ENCODE measurements at places on chromosomes 2 and 18.

GRCh38 chr2:126656431-126657147, 631 bp downstream of the GYPC start:
- peak; percentile 65 for DNase-seq

GRCh38 chr2:58067001-58067400, 20.4 kb downstream of the VRK2 start:
- DNase-seq = no peak

DNA sequence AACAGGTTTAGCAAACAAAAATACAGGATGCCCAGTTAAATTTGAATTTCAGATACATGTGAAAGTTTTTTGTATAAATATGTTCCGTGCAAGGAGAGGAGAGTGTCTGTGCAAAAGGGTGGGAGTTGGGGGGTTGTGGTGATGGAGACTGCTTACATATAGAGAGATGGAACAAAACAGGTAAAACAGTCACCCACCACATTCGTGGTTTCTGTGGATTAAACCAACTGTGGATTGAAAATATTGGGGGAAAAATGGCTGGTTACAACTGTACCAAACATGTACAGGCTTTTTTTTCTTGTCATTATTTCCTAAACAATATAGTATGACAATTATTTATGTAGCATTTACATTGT, 245.7 kb downstream of the TNS1 start:
- DNase-seq = no peak

- no peak for DNase-seq
Observed at GRCh38 chr2:241953324-241953928, 83.9 kb downstream of the RTP5 start.

GRCh38 chr2:12340164-12340563, 376.6 kb upstream of the TRIB2 start:
- no peak for DNase-seq

DNA sequence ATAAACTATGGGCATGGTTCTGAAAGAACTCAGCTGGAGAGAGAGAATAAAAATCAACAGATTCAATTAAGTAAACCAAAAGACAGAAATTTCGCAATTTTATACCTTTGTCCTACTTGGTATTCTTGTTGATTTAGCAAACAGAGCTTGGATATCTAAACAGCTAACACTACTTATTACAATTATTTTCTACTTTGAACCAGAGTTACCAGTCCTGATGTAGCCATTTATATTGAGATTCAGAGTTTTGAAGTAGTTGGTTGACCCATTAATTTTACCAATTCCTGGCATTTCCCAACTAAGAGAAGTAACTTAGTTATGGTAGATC, 48.9 kb downstream of the ASXL2 start:
- no peak for DNase-seq

DNA sequence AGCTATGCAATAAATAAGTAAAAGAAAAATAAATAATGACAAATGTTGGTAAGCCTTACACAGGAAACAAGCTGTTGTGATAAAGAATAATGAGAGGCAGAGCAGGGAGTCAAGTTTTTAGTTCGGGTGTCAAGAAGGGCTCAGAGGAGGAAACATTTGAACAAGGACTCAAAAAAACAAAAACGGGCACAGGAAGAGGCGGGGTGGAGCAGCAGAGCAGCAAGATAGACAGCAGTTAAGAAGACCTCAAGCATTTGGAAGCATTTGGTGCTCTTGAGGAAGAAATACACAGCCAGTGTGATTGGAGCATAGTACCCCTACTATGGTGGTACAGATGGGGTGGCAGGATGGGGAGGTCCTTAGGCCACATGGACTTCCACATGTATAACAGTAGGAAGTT, 2.8 kb downstream of the TMEM169 start:
- no peak for DNase-seq

- DNase-seq = no peak
Observed at GRCh38 chr18:54742659-54743604, 85.3 kb upstream of the RAB27B start.

DNA sequence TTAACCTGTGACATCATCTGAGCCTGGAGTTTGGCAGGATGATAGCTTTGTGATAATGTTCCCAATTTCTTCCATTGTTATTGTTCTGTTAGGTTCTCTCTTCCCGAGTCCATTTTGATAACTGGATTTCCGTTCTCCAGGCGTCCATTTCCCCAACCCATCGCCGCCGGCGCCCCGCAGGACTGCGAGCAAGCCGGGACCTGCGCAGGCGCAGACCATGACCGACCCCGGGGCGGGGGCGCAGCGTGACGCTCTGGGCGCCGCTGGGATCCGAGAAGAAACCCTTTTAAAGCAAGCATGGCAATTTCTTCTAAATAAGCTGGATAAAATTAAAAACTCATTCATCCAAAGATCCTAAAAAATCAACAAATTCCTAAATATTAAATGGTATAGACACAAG, at the start of gene SLC25A52:
Gene SLC25A52 (minus strand): TSS at position 186 of the 400 bp plus-strand sequence. CDS start 219 bp downstream, outside the sequence.
- no peak for DNase-seq

- no peak for DNase-seq
Observed at GRCh38 chr2:54520687-54521086, 64.6 kb downstream of the SPTBN1 start.

DNA sequence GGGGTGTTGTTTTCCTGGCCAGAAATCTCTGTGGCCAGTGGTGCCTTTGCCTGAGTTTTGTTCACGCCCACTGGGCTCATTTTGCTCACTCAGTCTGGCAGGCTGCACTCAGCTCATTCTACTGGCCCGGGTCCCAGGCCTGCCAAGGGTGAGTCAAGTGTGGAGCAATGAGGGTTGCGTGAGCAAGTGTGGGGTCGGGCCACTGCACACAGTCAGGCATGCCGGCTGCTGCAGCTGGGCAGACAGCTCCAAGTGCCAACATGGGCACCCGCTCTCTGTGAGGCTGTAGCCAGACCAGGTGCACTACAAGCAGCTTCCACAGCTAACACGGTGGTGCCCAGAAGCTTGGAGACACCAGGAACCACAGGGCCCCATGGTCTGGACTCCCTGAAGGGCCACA, 801.1 kb upstream of the RAB6C start:
- no peak for DNase-seq

- no peak for DNase-seq
Observed at GRCh38 chr2:160649698-160650097, 156.1 kb upstream of the RBMS1 start.

- no peak for DNase-seq
Observed at GRCh38 chr2:11540148-11540995, 6.5 kb downstream of the GREB1 start.

DNA sequence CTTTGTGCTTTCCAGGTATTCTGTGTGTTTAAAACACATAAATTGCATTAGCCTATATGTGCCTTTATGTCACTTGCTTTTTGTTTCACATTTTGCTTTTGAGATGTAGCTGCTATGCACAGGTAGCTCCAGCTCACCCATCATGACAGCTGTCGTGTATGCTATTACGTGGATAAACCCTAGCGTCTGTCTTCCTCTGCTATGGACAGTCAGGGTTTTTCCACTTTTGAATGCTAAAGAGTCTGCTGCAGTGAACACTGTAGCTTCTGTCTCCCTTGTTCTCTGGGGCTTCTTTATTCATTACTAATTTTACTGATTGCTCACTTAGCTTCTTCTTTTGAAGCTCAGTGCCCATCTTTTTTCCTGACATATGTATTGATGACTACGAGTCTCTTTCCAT, 24.7 kb upstream of the MBP start:
- no peak for DNase-seq

DNA sequence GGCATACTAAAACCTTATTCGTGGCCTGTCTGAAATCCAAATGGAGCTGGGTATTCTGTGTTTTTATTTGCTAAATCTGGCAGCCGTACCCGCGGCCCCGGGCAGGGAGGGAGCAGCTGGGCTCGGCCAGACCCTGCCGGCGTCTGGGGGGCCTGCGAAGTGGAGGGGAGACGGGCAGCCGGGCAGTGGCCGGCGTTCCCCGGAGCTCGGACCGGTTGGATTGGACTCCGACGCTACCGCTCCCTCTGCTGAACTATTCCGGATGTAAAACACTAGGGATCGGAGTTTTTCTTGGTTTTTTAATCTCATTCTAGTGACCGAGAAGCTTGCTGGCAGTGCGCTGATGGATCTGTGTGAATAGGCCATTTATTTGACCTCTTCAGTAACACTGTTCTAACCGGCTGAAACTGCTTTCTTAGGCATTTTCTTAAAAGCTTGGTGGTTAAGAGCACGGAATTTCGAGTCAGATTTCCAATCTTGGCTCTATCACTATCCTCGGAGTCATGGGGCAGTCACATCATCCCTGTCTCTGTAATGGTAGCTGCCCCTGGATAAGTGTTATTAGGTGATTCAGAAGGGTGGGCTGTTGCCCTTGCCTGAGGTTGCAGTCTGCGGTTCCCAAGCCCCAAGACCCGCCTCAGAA, 694 bp downstream of the UNC50 start:
- DNase-seq = peak; percentile 56

DNA sequence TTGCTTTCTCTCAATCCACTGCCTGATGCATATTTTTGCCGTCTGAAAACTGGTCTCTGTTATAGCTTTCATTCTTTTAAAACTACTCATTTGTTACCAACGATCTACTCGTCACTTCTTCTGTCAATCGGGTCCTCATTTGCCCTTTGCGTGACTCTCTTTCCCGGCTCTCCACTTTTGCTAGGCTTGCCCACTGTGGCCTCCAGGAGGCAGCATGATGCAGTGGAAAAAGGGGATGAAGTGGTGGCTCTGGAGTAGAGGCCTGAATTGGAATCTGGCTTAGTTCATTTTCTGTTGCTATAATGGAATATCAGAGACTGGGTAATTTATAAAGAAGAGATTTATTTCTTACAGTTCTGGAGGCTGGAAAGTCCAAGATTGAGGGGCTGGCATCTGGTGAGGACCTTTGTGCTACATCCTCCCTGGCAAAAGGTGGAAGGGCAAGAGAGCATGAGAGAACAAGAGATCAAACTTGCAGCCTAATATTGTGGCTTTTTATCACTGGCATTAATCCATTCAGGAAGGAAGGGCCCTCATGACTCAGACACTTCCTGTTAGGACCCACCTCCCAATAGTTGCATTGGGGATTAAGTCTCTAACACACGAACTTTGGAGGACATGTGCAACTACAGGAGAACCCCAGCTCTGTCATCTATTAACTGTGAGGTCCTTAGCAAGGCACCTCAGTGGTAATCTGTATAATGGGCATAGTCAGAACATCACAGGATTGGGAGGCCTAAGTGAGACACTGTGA, 15.4 kb downstream of the GDF7 start:
- DNase-seq = peak; percentile 42

- DNase-seq = no peak
Observed at GRCh38 chr2:82674652-82675051, 1784.4 kb downstream of the SUCLG1 start.

Measured in iPS-NIHi11 (cell line).